ENCODE measurements at places on chromosomes 6 and 20.
A peak's percentile ranks its signal among the peaks of the same experiment; 100 is the strongest.

DNA sequence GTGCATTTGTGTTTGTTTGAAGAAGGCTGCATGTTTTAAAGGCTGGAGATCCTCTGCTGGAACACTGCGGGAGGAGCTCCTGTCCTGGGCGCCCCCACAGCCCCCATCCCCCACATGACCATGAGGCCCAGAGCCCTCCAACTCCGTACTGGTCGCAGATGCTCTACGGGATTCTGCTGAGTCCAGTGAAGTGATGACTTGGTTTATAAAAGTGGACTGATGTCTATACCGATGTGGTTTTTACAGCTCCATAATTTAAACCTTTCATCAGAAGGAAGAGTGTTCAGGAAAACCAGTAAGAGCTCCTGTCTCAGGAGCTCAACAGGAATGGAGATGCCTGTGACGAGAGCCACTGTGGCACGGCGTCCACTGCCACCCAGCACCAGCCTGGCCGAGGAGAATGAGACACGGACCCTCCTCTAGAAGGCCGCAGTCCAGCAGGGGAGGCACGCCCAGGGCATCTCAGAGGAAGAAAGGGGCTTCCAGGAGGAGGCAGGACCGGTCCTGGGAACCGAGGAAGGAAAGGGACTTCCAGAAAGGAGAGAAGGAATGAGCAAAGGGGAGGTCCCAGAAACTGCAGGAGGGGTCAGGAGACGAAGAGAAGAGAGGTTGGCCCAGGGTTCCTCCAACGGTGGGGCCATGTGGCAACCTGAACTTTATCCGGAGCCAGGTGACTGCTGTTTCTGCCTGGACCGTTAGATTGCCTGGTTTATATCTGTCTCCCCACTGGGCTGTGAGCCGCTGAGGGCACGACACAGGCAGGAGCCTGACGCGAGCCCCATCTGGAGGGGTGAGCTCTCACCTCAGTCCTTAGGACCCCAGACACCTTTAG is 26.9 kb downstream of the BFSP1 start:
- DNase-seq: peak; percentile 14

GRCh38 chr6:144231721-144232120 is 53.4 kb upstream of the UTRN start:
- DNase-seq: no peak

DNA sequence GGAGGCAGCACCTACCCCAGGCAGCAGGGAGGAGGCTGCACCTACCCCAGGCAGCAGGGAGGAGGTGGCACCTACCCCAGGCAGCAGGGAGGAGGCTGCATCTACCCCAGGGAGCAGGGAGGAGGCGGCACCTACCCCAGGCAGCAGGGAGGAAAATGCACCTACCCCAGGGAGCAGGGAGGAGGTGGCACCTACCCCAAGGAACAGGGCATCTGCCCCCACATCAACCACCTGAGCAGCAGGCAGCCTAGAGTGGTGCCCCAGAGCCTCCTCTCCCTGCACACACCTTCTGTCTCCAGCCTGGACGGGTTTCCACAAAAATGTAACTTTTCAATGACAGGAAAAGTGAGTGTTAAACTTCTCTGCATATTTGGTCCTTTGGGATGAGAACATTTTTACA is 10.2 kb downstream of the KCNQ2 start:
- no peak for DNase-seq

DNA sequence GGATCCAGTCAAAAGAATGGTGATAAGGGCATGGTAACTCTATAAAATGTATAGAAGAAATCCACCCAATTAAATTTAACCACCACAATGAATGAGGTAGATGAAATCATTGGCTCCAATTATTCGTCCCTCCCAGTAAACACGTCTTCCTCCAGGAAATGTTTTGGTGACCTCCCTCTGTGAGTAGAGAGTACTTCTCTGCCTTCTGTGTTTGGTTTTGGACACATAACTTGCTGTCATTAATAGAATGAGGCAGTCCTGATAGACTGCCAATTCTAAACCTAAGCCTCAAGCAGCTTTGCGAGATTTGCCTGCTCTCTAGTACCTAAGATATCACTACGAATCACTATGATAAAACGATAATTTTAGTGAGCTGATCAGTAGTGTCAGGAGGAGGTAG is 632.8 kb downstream of the HDGFL1 start:
- DNase-seq: no peak

DNA sequence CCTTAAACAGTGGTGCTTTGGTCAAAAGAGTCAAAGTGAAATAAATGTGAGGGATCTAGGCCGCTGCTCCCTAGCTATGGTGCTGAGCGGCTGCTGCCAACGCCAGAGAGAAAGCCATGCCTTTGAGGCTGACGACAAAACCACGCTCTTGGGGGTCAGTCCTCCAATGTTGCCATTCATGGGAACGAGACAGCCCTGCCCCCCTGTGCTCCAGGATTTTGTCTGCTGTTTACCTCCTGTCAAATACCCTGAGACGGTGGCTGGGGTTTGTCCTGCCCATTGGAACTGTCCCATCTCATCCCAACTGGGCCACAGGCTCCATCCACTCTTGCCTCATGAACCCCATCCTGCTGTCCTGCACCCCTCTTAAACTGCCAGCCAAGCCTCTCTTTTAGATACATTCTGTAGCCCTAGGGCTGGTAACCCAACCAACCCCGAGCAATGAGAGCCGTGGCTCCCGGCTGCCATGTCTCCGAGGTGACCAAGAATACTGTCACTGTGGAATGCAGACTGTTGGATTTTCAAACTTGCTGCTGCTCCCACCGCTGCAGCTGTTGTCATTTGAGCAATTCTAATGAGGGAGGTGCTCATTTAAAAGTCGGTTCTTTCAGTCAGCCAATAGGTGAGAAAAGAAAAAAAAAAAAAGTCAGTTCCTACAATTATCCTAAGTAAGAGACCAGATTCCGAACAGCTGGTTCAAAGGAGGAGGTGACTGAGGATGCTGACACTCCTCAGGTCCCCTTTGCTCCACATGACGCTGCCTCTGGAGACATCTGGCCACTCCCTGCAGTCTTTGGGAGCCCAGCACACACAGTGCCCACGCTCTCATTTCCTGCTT is 73.1 kb upstream of the QKI start:
- no peak for DNase-seq

- DNase-seq: no peak
Observed at GRCh38 chr20:10527781-10528180, 92.7 kb downstream of the SLX4IP start.

DNA sequence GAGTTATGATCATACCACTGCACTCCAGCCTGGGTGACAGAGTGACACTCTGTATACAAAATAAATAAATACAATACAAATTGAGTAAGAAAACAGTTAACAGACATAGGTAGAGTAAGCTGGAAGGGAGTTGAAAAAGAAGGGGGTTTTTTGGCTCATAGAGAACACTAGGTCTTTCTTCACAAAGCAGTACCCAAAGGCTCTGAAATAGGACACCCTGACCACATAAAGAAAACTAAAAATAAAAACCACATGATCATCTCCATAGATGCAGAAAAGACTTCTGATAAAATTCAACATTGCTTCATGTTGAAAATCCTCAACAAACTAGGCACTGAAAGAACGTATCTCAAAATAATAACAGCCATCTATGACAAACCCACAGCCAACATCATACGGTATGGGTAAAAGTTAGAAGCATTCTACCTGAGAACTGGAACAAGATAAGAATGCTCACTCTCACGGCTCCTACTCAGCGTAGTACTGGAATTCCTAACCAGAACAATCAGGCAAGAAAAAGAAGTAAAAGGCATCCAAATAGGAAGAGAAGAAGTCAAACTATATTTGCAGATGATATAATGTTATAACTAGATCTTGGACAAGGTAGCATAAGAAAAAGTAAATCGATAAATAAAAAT is 48.6 kb downstream of the TOMM6 start:
- DNase-seq: no peak

- no peak for DNase-seq
Observed at GRCh38 chr6:48183811-48184605, 73.0 kb upstream of the PTCHD4 start.

GRCh38 chr20:49392745-49393144 is 89.7 kb downstream of the KCNB1 start:
- no peak for DNase-seq

DNA sequence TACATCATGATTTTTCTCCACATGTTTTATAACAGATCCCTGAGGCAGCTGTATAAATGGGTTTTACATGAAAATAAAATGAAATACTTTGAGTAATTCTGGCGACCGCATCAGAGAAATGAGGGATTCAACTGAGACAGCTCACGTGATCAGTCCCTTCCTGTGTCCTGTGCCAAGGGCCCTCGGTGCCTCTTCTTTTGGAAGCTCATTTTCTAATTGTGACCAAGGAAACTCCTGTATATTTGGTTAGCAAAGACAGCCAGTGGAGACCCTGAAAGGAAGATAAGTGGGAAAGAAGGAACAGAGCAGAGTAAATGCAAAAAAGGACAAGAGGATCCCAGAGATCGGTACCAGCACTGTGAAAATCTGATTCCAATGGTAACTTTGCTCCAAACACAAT is 129.9 kb downstream of the FYN start:
- DNase-seq: no peak

DNA sequence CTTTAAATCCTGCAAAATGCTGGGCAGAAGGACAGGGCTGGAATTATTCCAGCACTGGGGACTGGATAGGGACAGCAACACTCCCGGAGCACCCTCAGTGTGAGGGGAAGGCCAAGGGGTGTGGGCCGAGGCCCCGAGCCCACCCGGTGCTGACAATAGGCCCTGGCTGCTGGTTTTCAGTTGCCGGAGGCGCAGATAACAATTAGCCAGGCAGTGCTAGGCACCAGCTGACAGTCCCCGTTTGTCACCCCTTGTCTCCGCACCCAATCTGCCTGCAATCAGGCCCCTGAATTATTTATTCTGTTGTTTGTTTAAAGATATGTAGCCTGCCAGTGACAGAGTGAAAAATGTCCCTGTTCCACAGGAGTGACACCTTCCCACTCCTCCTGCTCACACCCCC is 120.0 kb downstream of the GRM4 start:
- no peak for DNase-seq

GRCh38 chr6:35024551-35025054 is 116.5 kb downstream of the TCP11 start:
- no peak for DNase-seq

GRCh38 chr6:958488-958887 is 265.5 kb upstream of the EXOC2 start:
- DNase-seq: no peak

DNA sequence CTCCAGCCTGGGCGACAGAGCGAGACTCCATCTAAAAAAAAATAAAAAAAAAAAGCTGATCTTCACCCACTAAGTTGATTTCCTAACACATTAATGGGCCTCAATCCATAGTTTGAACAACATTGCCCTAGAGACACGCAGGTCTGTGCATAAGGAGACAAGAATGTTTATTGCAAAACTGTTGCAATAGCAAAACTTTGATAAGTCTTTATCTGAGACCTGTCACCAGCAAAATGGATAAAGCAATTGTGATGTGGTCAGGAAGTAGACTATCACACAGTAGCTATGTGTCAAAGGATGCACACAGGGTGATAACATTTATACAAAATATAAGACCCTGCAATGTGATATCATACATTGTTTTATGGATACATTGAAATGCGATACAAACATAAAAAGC is 4.2 kb upstream of the ITPR3 start:
- DNase-seq: no peak

DNA sequence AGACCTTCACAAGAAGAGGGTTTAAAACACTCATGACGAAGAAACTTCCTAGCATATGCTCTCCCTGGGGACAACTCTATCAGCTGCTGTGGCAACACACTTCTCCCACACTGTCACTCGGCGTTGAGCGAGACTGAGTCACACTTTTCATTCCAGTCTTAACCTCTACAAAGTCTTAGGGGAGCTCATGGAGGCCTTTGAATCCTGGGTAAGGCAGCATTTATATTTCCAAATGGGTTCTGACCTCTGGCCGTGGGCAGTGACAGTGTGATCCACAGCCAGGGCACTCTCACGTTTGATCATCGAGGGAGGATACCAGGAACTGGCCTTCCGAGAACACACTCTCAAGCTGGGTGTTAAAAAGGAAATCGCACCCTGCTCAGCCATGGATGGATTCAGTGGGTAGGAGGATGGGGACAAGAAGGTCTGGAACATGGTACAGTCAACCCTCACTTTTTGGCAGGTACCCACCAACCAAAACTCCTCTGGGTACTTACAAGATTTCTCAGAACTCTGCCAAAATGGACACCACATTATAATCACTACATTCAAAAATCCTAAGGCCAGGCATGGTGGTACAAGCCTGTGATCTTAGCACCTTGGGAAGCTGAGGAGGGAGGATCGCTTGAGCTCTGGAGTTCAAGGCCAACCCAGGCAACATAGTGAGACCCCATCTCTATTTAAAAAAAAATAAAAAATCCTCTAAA is 19.6 kb downstream of the RRBP1 start:
- no peak for DNase-seq

DNA sequence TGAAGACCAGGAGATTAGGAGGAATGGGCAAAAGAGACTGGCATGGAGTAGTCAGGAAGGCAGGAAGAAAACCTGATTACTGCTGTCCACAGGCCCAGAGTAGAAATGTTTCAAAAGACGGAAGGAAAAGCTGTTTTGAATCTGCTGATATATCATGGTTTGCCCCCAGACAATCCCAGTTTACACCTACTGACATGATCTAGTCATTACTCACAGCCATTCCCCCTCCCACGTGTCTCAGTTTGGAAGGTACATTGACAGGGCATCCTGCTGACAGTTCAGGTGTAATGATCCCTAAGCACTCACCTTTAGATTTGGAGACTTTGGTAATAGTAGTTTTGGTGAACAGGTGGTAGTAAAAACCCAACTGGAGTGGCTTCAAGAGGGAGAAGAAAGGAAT is 9.8 kb upstream of the TXNDC5 start:
- DNase-seq: no peak

DNA sequence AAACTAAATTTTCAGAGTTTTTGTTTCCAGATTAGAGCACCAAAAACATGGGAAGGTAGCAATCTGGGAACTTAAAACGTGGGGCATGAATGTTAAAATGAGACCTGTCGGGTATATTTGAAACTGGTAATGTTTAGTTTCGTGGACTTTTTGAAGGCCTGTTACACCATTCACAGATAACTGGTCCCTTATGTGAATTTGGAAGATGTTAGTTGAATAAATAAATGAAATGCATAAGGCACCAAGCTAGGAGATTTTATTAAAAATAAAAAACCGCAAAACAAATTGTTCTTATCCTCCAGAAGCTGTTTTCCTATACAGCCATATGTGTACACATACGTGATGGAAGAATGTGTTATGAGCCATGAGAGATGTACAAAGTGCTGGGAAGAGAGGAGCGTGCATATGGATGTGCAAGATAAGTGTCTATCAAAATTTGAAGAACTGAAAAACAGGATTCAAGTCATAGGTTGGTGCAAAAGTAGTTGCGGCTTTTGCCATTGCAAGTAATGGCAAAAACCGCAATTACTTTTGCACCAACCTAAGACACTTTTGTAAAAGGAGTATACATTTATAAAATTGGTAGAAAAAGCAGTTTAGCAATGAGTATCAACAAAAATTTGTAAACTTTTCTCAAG is 700 bp upstream of the MCUR1 start:
- DNase-seq: no peak
